ENCODE measurements at places on chromosomes 5 and 9.

DNA sequence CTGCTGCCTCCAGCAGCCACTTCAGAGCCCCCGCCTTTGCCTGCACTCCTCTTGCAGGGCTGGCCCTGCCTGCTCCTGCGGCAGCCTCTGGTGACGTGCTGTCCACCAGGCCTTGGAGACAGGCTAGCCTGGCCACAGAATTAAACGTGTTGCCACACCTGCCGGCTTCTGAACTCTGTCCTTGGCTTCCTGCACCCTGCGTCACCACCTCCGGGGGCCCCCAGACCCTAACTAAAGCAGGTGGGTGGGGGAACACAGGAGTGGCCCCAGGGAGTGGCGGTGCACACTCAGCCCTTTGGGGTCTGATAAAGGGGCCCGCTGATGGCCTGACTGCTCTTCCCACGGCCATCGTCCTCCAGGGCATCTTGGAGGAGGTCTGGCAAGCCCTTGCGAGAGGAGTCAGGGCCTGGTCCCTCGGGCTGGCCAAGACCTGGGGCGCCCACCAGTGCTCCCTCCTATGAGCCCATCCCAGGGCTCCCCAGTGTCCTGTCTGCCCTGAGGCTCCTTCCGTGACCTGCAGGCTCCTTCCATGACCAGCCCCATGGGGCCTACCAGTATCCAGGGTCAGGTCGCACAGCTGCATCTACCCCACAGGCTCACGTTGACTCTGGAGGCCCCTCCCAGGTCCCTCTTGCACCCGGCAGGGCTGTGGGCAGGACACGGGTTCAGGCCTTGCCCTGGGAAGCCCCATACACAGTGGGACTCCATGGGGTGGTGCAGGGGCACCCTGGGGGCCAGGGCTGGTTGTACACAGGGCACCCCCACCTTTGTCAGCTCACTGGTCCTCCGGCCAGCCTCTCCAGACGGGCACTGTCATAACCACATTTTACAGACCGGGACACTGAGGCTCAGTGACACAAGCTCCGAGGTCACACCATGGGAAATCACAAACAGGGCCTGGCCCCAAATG lies 1.0 kb upstream of the MAMDC4 start:
- no peak for DNase-seq

- no peak for DNase-seq
Measured at GRCh38 chr5:96080557-96080956, 118.9 kb upstream of the ELL2 start.

GRCh38 chr5:44486591-44486990 lies 97.4 kb upstream of the FGF10 start:
- DNase-seq = no peak

DNA sequence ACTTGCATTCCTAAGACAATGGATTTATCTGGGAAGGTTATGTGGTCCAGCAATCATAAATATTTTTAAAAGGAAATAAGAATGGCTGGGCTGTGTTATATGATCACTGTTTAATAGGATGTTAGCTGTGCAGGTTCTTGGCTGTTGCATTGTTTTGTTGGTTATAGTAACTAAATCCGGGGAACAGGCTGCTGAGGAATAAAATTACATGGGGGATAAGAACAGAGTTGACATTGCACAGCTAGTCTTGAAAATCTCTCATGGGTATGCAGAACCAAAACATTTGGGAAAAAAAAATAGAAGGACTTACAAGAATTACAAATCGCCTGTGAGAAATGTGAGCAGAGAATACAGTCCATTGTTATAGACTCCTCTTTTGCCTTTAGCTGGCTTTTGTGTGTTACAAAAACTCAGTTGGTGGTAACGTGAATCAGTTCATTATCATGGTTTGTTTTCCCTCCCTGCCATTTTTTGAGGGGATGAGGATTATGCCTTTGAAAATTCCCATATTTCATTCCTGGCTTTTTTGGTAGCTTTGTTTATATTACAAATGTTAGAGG lies 375.3 kb upstream of the DAB2 start:
- peak; percentile 7 for DNase-seq

- no peak for DNase-seq
Measured at GRCh38 chr5:159449925-159450324, 119.6 kb upstream of the IL12B start.

DNA sequence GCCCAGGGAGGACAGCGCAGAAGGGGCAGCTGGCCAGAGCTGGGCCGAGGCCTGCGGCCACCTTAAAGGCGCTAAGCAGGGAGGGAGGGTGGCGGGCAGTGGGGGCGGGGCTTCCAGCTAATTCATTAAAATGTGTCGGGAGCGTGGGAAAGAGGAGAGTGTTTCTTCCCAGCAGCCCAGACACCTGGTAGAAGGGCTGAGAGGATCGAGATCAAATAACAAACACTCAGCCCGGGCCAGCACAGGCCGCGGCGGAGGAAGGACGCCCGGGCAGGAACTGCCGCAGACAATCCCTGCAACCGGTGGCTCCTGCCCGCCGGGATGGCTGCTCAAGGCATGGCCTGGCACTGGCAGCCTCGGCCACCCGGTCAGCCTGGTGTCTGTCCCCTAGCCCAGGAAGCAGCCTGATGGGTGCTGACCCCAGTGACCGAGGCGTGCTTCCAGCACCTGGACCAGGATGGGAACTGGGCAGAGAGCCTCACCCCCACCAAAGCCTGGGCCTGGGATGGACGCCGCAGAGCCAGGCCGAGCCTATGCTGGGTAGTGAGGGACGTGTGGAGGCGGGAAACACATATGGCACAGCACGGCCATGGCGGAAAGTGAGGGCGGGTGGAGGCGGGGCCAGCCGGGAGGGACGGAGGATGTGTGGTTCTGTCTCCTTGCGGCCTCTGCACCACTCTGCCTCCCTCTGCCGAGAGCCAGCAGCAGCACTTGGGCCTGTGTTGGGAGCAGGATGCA lies 3.2 kb upstream of the NRARP start:
- DNase-seq = no peak

- DNase-seq = no peak
Measured at GRCh38 chr9:33143241-33143661, 23.9 kb downstream of the B4GALT1 start.

DNA sequence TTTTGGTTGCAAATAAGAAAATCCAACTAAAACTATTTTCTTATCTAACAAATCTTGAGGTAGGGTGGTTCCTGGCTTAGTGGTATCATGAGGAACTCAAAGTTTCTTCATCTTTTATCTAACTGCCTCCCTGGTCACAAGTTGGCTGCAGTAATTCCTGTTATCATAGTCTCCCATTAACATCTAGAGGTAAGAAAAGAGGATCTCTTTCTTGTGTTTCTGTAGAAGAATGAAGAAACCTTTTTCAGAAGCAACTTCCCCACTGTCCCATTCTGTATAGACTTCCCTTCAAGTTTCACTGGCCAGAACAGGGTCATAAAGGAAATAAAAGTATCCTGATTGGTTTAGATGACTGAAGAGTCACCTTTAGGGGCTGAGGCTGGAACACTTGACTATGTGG lies 81.8 kb upstream of the ELL2 start:
- DNase-seq = no peak

- no peak for DNase-seq
Measured at GRCh38 chr5:137220523-137220927, 278.6 kb downstream of the SPOCK1 start.
